Transverse colon (tissue), 4 donors: ENCODE measurements at places on chromosomes 7 and 10. TPM values are rescaled to one million over a fixed set of nuclear protein-coding genes. Genes with fewer than 3 reads are reported as not detected.

- no peak for DNase-seq
These were observed 10.8 kb downstream of the ATP6V0E2 start for GRCh38 chr7:149884541-149884940.

PRF1 gene
- total RNA-seq, result 0.80 TPM

GRCh38 chr7:13577566-13578145 is 411.8 kb downstream of the ETV1 start:
- DNase-seq, result no peak

GRCh38 chr10:48282829-48283228 is 8.3 kb upstream of the FRMPD2 start:
- no peak for DNase-seq

- no peak for DNase-seq
These were observed 717.8 kb downstream of the SORCS3 start for GRCh38 chr10:105358911-105359310.

DNA sequence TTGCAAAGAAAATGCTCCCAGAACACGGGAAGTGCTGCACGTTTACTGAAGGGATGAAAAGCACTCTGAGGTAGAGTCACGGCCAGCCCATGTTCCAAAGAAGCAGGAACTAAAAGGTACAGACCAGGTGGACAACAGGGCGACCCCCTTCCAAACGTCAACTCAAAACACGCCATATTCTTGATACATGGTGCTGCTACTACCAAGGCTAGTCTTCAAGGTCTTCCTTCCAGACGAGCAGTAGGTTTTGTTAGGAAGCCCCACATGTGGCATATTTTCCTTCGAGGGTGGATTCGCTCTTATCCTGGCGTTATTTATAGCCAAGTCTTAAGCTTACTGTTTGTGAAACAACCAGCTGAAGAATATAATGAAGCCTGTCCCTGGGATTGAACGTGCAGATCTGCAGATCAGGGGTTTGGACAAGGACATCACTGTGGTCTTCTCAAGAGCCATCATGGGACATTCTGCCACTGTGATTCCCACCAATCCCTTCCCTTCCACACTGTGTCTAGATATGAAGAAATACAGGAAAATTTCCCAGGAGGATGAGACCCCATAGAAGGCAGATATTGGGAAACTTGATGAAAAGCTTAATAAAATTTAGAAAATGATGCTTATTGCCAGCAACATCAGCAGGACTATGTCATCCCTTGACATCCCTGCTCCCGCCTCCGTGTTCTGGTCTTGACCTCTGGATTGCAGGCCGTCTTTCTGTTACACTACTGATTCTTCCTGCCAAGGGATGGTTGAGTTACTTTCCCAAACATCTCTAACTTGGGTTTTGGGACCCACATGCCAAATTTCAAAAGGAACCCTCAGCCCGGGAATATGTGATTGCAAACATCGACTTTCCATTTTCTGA is 734.4 kb downstream of the PARD3 start:
- DNase-seq, result no peak

DNA sequence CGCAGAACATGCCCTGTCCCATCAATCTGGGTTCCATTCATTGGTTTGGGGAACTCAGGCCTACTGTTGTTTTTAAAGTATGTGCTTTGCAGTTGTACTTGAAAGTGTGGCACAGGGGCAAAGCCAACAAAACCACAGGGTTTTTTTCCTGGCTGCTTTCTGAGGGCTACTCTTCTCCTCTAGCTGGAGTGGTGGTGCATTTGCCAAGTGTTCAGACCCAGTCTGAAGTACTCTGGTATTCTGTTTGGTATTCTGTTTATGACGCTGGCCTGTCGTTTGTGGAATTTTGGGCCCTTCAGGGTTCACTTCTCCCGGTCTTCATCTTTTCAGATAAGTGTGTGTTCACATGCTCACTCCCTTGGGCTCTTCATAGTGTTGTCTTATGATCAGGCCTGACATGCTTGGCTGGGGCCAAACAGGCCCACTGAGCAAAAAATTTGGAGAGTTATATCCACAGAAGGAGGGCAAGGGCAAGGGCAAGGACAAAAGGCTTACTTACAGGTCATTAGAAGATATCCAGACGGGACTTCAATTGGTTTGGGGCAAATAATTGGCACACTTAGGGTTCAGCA is 26.3 kb downstream of the SLC26A4 start:
- DNase-seq, result no peak
